ENCODE measurements at places on chromosomes 5 and 9.

DNA sequence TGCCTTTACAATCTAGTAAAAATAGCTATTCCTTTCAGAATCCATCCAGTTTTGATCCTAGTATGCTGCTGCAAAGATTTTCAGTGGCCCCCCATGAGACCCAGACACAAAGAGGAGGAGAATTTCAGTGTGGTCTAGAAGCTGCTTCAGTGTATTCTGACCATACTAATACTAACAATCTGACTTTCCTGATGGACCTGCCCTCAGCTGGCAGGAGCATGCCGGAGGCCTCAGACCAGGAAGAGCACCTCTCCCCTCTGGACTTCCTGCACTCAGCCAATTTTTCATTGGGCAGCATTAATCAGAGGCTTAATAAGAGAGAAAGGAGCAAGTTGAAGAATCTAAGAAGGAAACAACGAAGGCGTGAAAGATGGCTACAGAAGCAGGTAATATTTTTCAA is 48.5 kb downstream of the RNF180 start:
- H3K4me1 ChIP-seq = no peaks in the 10 kb centered on the region
- H3K36me3 ChIP-seq = no peaks in the 10 kb centered on the region
- no peaks in the 10 kb centered on the region for H3K27me3 ChIP-seq

DNA sequence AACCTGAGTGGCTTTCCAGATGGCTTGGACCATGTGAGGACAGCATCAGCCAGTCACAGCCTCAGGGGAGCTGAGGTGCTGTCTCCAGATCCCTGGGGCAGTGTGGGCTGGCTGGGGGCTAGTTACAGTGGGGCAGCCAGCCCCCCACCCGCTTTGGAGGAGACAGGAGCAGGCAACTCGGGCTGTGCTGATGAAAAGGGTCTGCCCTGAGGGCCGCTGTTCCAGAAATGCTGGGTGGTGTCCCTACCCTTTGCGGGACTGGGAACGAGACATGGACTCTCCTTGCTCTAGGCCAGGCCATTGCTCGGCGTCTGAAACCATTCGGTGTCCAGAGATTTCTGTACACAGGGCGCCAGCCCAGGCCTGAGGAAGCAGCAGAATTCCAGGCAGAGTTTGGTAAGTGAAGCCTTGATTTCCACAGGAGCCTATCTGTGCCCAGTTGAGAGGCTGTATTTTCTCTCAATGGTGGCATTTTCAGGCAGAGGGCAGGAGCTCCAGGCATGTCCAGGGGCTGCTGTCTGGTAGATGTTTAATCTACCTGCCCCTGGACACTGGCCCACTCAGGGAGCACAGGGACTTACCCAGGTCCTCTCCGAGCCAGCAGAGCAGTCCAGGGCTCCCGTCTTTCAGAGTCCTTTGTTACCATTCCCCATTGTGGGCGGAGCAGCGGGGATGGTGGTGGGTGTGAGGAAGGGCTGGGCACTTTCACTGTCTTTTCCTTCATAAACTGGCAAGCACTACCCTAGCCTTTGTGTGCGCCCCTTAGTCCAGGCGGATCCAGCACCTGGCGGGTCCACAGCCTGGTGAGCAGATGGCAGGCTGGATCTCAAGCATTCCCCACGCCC is 7.2 kb downstream of the GRHPR start:
- H3K4me1 ChIP-seq = peaks cover 9% of the 10 kb centered on the region
- peaks cover 19% of the 10 kb centered on the region for H3K36me3 ChIP-seq
- no peak overlapping the region for H3K4me3 ChIP-seq
- DNase-seq = no peak
- no peaks in the 10 kb centered on the region for H3K27me3 ChIP-seq

- H3K4me1 ChIP-seq = peaks cover 92% of the 10 kb centered on the region
- no peak for DNase-seq
- H3K27ac ChIP-seq = no peak overlapping the region
- no peak overlapping the region for H3K4me3 ChIP-seq
- H3K36me3 ChIP-seq = peaks cover 36% of the 10 kb centered on the region
Measured at GRCh38 chr5:134136221-134136631, 21.7 kb downstream of the TCF7 start.

DNA sequence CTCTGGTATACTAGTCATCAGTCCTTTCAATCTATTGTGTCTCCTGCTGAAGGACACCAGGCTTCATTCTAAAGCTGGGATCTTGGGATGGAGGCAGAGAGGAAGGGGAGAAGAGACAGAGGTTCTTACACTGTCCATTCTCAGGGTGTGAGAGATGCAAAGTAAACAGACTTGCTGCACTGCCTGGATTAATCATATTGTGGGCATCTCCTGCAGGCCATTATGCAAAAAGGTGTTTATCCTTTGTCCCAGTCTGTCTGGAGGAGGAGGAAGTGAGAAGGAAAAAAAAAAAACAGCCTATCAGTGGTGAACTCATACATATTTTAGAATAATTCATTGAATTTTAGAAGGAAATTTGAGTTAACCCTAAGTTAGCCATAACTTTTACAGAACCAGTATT is 92.9 kb upstream of the TNPO1 start:
- no peaks in the 10 kb centered on the region for H3K4me1 ChIP-seq

DNA sequence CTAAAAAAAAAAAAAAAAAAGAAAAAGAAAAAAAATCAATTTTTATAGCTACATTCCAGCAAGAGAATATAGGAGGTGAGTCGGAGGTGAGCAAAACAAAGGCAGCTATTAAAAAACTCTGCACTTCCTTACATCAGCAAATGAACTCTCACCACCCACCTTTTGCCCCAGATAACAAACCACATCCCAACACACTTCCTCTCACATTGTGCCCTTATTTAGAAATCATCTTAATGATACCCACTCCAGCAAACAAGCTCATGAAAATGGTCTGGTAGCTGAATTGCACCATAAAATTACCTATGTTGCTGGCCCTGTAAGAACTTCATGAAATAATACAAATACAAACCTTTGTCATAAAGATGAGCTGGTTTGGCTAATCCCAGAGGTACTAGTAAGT is 82.9 kb downstream of the CEMIP2 start:
- no peak overlapping the region for H3K27ac ChIP-seq
- DNase-seq = no peak
- no peaks in the 10 kb centered on the region for H3K27me3 ChIP-seq
- peak overlapping the region; percentile 18 for H3K4me3 ChIP-seq

DNA sequence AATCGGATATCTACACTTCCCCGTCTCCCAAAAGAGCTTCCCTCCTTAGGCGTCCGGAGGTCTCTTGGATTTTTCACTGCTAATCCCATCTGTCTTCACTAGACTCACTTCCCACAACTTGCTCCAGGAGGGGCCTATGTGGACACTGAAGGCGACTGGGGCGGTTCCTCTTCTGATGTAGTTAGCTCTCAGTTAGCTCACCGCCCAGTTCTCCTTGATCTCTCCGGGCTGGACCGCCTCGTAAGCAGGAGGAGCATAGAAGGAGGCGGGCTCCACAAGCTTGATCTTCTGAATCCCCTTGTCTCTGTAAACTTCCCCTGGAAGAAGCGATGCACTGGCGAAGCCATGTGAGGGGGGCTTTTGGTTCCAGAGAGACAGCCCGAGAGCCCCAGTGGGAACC is 112.0 kb upstream of the SELENOP start:
- no peaks in the 10 kb centered on the region for H3K27me3 ChIP-seq
- no peaks in the 10 kb centered on the region for H3K4me1 ChIP-seq
- no peaks in the 10 kb centered on the region for H3K36me3 ChIP-seq

DNA sequence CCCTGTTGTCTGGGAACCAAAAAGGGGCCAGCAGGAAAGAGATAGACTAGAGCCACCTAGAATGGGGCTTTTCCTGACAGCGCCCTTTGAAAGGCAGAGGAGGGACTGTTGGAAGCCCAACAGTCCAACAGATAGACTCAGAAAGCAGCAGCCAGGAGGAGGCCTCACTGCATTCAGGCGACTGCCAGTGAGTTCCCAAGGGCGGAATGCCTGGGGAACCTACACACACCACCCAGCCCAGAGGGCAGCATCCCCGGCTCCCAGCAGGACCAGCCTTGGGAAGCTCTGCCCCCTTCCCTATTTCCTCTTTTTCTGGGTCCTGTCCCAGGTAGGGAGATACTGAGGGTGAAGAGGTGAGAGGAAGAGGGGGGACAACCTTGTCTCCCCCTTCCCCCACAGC is 192.4 kb upstream of the KLF4 start:
- H3K27me3 ChIP-seq = no peaks in the 10 kb centered on the region
- H3K4me3 ChIP-seq = no peak overlapping the region
- H3K36me3 ChIP-seq = no peaks in the 10 kb centered on the region
- H3K4me1 ChIP-seq = no peaks in the 10 kb centered on the region

GRCh38 chr5:145920542-145921210 is 15.7 kb upstream of the SH3RF2 start:
- no peak for DNase-seq
- H3K27me3 ChIP-seq = peaks cover 2% of the 10 kb centered on the region
- H3K36me3 ChIP-seq = no peaks in the 10 kb centered on the region

DNA sequence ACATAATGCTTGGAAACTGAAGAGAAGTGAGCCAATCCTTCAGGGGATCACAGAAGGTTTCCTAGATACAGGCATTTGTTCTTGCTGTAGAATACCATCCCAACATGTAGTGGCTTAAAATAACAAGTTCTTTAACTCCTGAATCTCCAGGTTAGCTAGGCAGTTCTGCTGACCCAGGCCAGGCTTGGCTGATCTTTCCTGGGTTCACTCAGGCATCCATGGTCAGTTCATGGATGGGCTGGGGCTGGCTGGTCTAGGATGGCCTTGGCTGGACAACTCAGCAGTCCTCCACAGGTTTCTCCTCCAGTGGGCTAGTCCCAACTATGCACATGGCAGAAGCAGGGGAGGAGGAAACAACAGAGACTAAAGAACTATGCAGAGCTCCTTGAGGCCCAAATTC is 37.4 kb upstream of the DENND1A start:
- H3K36me3 ChIP-seq = no peaks in the 10 kb centered on the region
- no peak for DNase-seq
- no peak overlapping the region for H3K4me3 ChIP-seq
- no peaks in the 10 kb centered on the region for H3K4me1 ChIP-seq
- H3K27ac ChIP-seq = no peak overlapping the region

GRCh38 chr9:130143279-130143893 is 28.8 kb upstream of the NCS1 start:
- peaks cover 72% of the 10 kb centered on the region for H3K4me1 ChIP-seq
- no peak for DNase-seq
- H3K27me3 ChIP-seq = peaks cover 24% of the 10 kb centered on the region
- peak overlapping the region; percentile 73 for H3K27ac ChIP-seq
- peaks cover 4% of the 10 kb centered on the region for H3K36me3 ChIP-seq

- H3K27me3 ChIP-seq = peaks cover 3% of the 10 kb centered on the region
- peak; percentile 33 for DNase-seq
- peak overlapping the region; percentile 4 for H3K27ac ChIP-seq
- peak overlapping the region; percentile 19 for H3K4me3 ChIP-seq
- peaks cover 58% of the 10 kb centered on the region for H3K4me1 ChIP-seq
- H3K36me3 ChIP-seq = no peaks in the 10 kb centered on the region
Measured at GRCh38 chr5:159337016-159337955, 7.0 kb upstream of the IL12B start.

DNA sequence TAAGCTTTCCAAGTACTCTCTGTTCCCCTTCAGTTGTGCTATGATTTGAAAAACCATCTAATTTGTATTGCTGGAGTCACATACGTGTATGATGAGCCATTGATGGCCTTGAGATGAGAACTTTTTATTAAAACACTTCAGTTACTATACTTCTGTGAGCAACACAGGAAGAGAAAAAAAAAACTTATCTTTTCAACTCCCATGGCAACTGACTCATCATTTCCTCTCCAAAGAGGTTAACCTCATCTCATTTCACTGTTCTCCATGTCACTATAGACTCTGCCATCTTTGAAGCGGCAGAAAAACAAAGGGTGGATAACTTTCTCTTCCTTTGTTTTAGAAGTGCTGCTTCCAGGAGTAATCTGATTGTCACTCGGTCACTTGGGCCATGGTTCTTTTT is 104.3 kb upstream of the PCSK1 start:
- peak overlapping the region; percentile 71 for H3K4me3 ChIP-seq
- H3K36me3 ChIP-seq = no peaks in the 10 kb centered on the region
- H3K27me3 ChIP-seq = no peaks in the 10 kb centered on the region
- peak overlapping the region; percentile 87 for H3K27ac ChIP-seq
- DNase-seq = no peak

DNA sequence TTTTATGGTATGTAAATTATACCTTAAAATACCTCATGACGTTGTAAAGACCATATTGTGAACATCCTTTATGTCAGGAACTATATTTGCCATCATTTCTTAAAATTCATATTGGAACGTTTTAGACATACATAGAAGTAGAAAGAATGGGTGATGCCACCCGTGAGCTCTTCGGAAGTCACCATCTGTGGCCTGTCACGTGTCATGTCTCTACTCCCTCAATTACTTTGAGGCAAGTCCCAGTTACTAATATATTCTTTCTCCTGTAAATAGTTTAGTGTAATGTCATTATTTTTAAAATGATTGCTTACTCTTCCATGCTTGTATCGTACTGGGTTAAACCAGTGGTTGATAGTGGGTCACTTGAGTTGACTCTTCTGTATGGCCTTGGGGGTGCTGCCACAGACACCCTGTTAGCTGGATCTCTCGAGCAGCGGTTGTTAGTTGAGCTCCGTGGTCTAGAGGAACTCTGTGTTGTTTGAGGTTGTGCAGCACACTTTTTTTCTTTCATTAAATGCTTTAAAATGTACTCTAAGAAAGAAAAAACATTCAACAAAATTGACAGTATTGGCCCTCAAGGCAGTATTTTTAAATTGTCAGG is 66.2 kb downstream of the TRIO start:
- DNase-seq = no peak
- H3K27ac ChIP-seq = no peak overlapping the region
- peaks cover 6% of the 10 kb centered on the region for H3K27me3 ChIP-seq
- no peak overlapping the region for H3K4me3 ChIP-seq

DNA sequence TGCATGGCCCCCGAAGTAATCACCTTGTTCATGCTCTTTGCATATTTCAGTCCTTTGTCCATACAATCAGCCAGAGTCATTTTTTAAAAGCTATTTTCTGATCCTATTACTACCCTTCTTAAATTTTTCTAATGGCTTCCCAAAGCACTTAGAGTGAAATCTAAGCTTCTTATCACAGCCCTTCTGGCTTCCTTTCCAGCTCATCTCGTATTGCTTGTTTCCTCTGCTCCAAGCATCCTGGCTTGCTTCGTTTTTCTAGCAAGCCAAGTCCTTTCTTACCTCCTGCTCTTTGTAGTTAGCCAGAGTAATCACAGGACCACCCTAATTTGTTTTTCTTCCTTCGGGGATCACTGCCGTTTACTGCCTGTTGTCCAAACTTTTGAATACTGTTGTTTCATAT is 453.3 kb downstream of the KIF4B start:
- no peaks in the 10 kb centered on the region for H3K4me1 ChIP-seq
- no peak for DNase-seq
- H3K36me3 ChIP-seq = no peaks in the 10 kb centered on the region
- no peak overlapping the region for H3K27ac ChIP-seq
- no peak overlapping the region for H3K4me3 ChIP-seq
- H3K27me3 ChIP-seq = no peaks in the 10 kb centered on the region
